ENCODE measurements at places on chromosomes 7 and 10. TPM values are rescaled to one million over a fixed set of nuclear protein-coding genes. Genes with fewer than 3 reads are reported as not detected.

Gene PON1
- total RNA-seq, result not detected

Gene C10orf53
- total RNA-seq, result not detected

Gene ANKRD30A
- not detected for total RNA-seq

Gene LHFPL3
- not detected for total RNA-seq

Gene ADCYAP1R1
- total RNA-seq, result not detected

Gene SFTPA1
- total RNA-seq, result not detected

Gene KIF11
- 25.3 TPM for total RNA-seq

Gene HMX2
- total RNA-seq, result not detected

Gene DRGX
- not detected for total RNA-seq

Gene TUBB8
- not detected for total RNA-seq

Gene MYPN
- 11.0 TPM for total RNA-seq

Gene BTBD16
- not detected for total RNA-seq

Gene CPED1
- 72.0 TPM for total RNA-seq

Gene NIPSNAP2
- 51.3 TPM for total RNA-seq

Data from myometrial cell (primary cell).